ENCODE measurements at places on chromosomes 6 and 20.

DNA sequence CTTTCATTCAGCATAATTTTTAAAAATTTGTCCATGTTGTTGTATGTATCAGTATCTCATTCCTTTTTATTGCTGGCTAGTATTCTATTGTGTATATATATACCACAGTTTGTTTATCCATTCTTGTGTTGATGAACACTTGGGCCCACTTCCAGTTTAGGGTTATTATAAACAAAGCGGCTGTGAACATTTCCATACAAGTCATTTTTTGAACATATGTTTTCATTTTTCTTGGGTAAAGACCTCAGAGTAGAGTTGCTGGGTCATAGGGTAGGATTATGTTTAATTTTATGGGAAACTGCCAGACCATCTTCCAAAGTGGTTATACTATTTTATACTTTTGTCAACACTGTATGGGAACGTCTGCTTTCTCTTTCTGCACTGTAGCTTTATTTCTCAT is 55.3 kb downstream of the RBM24 start:
- no peak for DNase-seq

DNA sequence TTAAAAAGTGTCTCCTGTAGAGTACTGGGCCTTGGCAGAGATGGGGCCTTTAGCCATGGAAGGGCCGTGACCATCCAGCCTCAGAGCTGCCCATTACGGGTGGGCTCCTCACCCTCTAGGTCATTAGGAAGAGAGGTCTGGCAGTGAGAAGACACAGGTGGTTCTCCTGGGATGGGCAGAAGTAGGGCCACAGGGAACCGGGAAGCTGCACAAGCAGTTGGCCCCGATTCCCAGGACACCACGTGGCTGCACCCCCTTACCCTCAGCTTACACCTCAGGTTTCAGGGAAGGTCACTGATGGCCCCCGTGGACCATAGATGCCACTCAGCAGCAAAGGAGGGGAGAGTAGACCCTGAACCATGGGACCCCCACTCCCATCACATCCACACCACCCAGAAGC is 1.6 kb downstream of the RAET1G start:
- no peak for DNase-seq

DNA sequence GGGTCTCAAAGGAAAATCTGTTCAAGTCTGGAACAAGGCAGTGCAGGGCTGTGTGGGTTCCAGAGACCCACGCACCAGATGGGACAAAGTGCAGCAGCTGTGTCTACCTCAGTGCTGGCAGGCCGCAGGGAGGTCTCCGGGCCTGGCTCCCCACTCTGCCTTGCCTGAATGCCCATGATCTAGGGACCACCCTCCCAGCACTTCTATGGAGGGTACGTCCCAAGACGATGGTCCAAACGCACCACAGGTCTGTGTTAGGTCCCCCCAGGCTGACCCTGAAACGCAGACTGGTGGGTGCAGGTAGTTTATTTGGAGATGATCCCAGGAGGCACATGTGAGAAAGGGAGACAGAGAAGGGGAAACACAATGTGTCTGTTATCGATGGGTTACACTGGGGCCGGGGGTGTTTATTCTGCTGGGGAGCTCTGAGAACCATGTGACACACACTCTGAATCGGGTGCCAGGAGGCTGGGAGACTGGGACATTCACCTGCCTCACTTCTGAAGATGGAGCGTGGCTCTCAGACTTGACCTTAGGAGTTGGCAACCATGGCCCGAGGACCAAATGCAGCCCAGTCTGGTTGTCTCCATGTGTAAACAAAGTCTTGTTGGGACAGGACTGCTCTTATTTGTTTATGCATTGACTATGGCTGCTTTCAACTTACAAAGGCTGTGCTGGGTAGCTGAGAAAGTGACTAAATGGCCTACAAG is 21.7 kb downstream of the CST9L start:
- DNase-seq, result no peak

DNA sequence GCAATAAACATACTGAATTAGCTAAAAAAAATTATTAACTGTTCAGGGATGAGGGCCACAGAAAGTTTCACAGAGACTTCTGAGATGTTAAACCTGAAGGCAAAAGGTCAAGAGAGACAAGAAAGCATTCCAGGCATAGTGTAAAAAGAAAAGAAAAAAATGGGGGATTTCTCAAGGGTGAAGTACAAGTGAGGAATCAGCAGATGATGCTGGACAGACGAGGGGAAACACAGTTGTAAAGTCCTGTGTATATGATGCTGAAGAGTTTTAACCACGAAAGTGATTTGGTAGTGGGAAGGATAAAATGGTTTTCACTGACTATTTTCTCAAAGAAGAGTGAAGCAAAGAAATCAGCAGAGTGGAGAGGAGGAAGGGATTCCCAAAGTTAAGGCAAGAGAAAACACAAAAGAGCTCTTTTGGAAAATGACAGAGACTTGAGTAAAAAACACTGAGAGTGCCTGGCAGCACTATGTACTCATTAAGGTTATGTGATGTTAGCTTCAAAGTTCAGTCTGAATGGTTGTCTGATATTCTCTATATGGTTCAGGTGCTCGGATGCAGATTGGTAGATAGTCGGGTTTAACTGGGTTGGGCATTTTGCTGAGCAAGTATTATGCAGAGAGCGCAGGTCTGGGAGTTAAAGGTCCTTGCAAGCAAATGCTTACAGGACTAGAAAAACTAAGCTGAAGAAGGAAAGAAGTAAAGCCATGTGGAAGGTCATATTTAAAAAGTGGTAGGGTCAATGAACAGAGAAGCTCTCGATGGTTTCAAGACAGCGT is 16.4 kb downstream of the RAB23 start:
- no peak for DNase-seq

GRCh38 chr6:80316686-80317231 is 210.3 kb downstream of the BCKDHB start:
- DNase-seq, result no peak

GRCh38 chr6:169829786-169830185 is 78.4 kb downstream of the ERMARD start:
- no peak for DNase-seq

DNA sequence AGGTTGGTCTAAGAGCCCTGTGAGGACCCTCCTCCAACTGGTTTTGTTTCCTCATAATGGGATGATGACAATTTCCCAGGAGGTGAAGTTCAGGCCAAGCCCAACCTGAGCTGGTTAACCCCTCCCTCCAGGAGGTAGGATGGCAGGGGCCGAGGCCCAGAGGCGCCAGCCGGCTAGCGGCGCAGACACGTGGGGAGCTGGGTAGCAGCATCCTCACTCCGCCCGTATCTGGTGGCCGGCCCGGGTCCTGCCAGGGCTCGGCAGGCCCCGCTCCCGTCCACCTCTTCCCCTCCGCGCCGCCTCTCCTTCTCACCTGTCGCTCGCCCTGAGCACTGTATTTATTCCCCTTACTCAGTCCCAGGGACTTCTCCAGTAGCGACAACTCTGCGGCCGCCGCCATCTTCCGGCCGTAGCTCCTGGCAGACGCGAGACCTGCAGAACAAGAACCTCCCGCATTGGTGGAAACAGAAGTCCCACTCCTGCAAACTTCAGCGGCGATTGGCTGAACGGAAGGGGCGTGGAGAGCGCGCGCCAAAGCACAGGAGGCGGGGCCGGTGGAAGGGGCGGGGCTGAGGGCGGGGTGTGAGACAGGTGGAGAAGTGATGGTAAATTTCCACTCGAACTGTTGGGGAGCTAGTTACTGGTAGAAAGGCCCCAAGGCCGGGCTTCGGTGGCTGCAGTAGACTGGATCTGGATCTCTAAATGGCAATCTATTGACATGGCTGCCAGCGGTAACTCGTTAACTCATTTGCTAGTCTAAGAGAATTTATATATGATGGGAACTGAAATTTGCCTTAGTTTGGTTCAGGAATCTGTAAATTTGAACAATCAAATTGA is at the start of gene EEF1E1:
Gene EEF1E1 (minus strand): TSS at position 427 of the 837 bp plus-strand sequence. CDS start 27 bp downstream, at position 400.
- no peak for DNase-seq

- no peak for DNase-seq
Measured at GRCh38 chr6:14881398-14881797, 364.5 kb upstream of the JARID2 start.

DNA sequence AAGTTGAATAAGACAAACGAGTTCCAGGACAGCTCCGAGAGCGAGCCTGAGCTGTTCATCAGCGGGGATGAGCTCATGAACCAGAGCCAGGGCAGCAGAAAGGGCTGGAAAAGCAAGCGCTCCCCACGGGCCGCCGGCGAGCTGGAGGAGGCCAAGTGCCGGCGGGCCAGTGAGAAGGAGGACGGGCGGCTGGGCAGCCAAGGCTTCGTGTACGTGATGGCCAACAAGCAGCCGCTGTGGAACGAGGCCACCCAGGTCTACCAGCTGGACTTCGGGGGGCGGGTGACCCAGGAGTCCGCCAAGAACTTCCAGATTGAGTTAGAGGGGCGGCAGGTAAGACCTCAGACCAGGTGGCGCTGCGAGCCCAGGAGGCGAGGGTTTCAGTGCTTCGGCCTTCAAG is 56.0 kb upstream of the TMEM181 start:
- DNase-seq, result no peak

DNA sequence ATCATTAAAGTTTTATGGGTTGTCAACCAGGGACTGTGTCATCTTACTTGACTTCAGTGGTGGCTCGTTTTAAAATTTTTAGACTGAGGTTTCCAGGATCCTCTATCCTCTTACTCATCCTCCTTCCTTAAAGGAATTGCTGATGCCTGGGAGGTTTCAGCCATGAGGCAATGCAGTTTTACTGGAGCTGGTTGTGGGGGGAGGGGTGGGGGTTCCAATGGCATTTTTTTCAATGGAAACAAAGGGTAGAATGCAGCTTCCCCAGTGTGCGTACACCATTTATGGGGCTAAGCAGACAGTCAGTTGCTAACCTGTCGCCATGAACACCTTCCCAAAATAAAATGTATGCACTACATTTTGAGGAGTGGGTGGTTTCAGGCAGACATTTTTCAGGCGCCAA is 88.0 kb downstream of the METTL24 start:
- no peak for DNase-seq
